ENCODE measurements at places on chromosomes 2 and 18.
A peak's percentile ranks its signal among the peaks of the same experiment; 100 is the strongest.

GRCh38 chr18:35473562-35473961 lies 24.2 kb downstream of the INO80C start:
- no peak for DNase-seq

DNA sequence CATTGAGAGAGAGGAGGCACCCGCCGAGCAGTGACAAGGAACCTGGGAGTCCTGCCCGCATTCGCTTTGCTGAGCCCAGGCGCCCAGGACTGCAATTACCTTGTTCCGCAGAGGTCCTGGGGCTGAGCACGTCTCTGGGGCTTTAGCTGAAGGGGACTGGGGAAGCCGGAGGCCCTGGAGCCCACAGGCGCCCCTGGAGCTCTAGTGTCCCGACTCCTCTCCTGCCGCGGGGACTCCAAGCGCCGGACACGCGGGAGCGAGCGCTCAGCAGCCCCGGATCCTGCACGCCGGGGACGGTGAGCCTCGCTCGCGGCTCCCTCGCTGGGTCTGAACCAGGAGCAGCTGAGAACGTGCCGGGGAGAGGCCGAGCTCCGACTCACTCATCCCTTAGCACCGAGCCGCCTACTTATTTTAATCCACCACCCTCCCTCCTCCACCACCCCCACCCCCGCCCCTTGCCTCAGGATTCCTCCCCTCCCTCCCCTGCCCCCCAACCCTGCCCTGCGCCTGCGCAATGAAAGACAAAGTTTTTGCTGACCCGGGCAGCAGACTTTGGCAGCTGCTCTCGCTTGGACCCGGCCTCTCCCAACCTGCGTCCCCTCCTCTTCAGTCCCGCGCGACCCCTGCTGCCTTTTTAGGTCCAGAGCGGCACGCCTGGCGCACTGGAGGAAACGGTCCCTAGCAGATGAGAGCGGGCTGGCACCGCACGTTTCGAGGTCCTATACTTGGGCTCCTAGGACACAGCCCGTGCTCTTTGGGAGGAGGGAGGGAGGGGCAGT lies at the start of gene OSR1:
Gene OSR1, minus strand, starts transcription at position 382 of the 779 bp plus-strand sequence. CDS start 4,818 bp downstream, outside the sequence.
- DNase-seq = no peak

- no peak for DNase-seq
These were observed 842.5 kb upstream of the NXPH2 start for GRCh38 chr2:139622691-139623090.

GRCh38 chr18:25459814-25460213 lies 107.8 kb upstream of the ZNF521 start:
- no peak for DNase-seq

- no peak for DNase-seq
These were observed 941.1 kb upstream of the FANCL start for GRCh38 chr2:59182249-59182648.

GRCh38 chr2:240785424-240786335 lies 34.3 kb downstream of the KIF1A start:
- no peak for DNase-seq

GRCh38 chr2:42132191-42132965 lies 36.8 kb upstream of the EML4 start:
- no peak for DNase-seq

GRCh38 chr2:224178056-224178455 lies 139.0 kb upstream of the SERPINE2 start:
- no peak for DNase-seq

DNA sequence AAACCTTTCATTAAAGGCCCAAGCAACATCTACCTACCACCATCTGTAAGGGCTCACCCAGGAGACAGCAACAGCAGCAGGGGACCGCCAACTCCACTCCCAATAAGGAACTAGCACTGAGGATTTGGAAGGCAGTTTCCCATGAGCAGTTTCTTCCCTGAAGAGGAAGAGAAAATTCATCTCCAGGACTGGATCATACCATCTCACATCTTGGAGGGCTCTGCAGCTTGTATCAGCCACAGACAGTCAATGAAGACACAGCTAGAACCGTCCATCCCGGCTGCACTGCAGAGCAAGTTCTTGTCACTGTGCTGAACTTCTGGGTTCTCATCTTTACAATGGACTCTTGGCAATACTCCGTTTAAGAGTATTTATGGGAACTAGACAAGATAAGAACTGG lies 2.8 kb upstream of the GYPC start:
- peak; percentile 33 for DNase-seq

DNA sequence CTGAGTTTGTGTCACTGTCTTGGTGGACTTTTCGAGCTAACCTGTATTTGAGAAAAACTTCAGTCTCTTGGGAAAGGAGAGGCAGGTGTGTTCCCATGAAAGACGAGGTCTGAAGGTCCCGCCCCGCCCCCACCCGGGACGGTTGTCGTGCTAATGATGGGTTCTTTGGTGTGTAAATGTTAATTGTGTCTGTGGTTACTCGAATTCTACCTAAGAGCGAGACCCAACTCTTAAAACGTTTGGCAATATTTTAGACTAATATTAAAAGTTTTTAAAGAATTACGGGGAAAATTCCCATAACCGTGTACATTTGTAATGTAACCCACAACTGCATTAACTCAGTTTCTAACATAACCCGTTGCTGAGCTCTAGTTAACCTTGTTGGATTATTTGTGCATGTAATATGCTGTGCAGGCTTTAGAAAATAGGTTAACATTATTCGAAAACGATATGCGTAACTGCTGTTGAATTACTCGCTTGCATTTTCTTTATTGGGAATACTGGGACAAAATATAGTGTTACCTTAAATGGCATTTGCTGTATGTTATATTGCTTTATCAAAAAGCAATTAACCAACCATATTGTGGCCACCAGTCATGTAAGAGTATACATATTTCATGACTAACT lies 833 bp downstream of the EPB41L5 start:
- DNase-seq = no peak

DNA sequence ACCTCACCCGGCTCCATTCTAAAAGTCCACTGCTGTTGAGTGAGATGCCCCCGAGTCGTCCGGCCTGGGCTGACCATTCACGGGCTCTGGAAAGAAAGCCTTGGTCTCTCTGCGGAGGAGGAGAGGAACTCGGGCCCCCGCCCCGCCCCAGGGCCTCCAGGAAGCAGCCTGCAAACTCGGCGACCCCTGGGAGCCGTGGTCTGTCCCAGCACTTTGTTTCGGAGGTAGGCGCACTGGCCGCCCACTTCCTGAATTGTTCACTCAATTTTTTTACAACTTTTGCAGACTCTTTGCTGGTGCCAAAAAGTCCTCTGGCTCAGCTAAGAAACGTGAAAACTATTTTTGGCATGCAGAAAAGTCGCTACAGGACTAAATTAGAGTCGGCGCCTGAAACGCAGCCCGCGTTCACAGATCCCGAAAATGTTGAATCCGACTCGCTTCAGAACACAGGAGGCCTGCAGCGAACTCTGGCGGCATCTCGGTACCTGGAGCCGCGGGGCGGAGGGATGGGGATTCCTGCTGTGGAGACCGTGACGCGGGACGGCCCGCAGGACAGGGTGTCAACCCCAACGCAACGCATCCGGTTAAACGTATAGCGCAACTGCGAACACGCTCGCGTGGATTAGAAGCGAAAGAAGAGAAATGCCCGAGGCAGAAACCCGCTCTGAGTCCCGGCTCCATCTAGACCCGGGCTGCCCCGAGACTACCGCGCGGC lies 1.5 kb downstream of the PXDN start:
- peak; percentile 34 for DNase-seq

DNA sequence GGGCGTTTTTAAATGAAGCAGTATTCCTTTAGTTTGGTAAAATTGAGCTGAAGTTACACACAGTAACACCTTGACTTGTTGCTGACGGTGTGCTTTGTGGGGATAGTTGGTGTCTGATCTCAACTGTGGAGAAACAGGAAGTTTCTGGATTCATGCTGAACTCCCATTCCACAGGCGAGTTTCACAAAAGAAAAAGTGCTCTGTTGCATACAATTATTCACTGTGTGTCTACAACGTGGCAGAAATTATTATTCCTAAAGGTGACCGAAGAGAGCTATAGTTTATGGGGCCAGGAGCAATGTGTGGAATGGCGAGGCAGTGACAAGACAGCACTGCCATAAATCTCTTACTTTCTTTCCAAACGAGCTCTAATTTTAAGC lies 463 bp upstream of the CABYR start:
- DNase-seq = no peak

DNA sequence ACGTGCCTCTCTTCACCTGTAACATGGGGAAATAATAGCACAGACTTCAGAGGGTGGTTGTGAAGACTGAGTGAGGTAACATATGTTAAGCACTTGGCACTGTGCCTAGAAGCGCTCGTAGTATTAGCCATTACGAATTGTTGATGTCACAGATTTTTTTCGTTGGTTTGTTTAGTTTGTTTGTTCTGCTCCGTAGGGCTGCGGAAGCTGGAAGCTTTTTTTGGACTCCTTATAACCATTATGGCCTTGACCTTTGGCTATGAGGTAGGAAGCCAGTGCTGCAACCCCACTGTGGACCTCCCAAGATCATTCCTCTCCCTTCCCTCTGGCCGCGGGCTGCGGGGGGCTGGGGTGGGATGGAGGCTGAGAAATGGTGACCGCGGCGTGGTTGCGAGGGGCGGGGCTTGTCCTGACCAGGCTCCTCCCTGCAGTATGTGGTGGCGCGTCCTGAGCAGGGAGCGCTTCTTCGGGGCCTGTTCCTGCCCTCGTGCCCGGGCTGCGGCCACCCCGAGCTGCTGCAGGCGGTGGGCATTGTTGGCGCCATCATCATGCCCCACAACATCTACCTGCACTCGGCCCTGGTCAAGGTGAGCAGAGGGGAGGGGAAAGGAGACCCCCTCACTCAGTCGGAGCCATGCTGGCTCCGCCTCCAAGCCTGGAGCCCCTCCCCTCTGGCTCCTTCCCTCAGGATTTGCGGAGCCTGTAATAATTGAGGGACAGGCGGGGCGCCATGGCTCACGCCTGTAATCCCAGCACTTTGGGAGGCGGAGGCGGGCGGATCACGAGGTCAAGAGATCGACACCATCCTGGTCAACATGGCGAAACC lies 5.5 kb downstream of the SLC11A1 start:
- DNase-seq = peak; percentile 60

GRCh38 chr18:2444201-2444875 lies 127.0 kb downstream of the METTL4 start:
- DNase-seq = no peak

- DNase-seq = no peak
These were observed 108.9 kb downstream of the CLIP4 start for GRCh38 chr2:29223851-29224692.

- no peak for DNase-seq
These were observed 59.4 kb downstream of the DGKD start for GRCh38 chr2:233413559-233414272.

GRCh38 chr2:82007071-82007664 lies 1702.6 kb upstream of the LRRTM1 start:
- DNase-seq = no peak

DNA sequence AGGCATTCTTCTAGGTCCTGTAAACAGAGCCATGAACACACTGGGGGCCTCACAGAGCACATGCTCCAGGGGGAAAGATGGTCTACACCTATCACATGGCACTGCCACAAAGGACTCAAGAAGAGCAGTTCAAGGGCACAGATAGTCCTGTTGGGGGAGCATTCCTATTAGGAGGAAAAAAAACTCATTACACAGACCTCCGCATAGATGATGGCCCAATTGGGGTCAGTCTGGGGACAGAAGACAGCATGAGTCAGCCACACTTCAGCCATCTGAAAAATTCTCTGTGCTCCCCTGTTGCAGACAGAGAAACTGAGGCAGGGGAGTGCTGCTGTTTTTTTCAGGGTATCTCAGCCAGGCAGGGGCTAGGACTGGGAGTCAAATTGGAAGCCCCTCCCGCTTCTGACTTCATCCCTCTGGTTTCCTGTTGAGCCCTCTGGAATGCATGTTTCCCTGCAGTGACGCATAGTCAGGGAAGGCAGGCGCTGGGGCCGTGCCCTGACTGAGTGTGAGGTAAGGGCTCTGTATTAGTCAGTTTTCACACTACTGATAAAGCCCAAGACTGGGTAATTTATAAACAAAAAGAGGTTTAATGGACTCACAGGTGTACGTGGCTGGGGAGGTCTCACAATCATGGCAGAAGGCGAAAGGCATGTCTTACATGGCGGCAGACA lies 67.9 kb downstream of the RHOB start:
- no peak for DNase-seq

- no peak for DNase-seq
These were observed 503.0 kb upstream of the KLHL29 start for GRCh38 chr2:22882011-22882410.

- DNase-seq = no peak
These were observed 22.9 kb downstream of the ZNF532 start for GRCh38 chr18:58887613-58887963.

DNA sequence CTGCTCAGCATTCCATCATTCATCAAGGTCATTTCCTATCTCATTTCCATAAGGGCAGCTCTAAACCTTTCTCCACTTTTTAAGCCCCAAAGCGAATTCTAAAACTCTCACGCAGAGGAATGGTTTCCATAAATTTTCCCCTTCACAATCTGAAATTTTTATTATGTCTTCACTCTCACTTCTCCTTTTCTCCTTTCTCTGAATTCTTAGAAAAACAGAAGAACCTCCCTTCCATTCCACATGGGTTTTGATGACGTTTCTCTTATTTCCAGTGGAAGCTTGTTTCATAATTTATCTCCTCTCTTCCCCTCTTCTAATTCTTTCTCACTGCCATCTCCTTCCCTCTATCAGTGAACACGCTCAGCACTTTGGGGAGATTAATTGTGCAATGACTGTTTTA lies 97.3 kb downstream of the SPATS2L start:
- no peak for DNase-seq

DNA sequence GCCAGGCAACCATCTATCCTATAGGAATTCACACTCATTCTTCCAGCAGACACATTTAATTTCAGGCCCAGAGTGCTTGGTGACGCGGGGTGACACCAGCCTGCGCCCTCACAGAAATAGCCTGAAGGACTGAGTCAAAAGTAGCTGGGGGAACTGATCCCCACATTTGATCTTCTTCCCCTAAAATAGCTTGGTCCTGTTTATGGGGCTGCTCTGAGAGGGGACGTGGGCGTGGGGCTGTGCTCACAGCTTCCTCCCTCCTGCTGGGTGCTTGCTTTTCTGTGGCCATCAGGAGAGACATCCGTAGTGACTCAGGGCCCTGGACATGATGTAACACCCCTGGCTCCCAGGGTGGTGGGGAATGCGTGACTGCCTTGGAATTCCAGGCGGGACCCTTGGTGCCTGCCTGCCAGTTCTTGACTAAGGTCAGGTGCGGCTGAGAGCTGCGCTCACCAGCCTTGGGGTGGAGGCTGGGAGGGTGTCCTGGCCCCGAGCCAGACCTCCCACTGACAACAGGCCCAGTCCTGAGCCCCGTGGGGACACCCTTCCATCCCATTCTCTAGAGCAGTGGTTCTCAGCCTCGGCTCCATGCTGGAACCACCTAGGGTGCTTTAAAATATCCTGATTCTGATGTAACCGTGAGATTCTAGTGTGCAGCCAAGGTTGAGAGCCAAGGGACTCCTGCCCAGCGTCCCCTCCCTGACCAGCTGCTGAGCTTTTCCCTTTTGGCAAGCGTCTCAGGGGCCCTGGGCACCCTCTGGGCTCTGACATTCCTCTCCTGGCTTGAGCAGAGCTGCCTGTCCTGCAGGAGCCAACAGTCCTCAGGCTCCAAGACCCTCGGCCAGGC lies 47.4 kb upstream of the SMAD7 start:
- DNase-seq = no peak

DNA sequence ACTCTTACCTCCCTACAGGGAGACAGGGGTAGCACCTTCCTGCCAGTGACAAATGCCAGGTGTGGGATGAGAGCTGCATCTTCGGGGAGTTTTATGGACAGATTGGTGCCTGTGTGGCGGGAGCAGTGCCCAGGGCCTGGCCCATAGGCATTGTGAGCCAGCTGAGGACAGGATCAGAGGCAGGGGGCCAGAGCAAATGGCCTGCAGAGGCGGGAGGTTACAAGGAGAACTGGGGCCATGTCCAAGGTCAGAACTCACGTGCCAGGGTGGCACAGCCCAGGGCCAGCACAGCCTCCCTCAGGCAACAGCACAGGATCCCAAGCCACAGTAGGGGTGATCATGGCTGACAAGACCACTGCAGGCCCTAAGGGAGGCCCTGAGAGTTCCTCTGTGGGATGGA lies 40.2 kb upstream of the MCFD2 start:
- DNase-seq = no peak
